M059J (cell line): ENCODE measurements at places on chromosomes 2 and 18.

DNA sequence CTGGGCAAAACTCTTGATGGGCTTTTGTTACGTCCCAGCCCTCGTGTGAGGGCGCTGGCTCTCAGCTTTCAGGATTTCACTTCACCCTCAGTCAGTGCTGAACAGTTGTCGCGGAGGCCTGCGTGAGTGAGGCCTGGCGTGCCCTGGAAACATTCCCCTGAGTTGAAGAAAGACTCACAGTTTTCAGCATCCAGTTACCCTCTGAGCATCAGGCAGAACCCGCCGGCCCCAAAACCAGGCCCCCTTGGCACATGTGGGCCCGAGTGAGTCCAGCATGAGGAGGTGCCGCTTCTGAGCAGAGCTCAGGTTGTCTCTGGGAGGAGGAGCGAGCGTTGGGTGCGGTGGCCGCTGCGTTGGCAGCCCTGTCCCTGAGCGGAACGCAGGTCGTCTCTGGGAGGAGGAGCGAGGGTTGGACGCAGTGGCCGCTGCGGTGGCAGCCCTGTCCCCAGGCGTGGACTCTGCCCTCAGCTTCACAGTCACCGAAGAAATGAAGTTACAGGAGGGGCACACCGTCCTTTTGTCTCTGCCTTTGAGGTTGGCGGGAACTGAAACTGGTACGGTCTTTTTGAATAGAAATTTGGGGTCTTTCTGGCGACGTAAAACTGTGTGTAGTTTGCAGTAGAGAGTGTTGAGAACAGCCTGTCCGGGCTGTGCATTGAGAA is at the start of gene NEU4:
TSS of gene NEU4 (plus strand) at position 473 of the 662 bp plus-strand sequence. CDS start 5,292 bp downstream, outside the sequence.
- DNase-seq, result no peak

DNA sequence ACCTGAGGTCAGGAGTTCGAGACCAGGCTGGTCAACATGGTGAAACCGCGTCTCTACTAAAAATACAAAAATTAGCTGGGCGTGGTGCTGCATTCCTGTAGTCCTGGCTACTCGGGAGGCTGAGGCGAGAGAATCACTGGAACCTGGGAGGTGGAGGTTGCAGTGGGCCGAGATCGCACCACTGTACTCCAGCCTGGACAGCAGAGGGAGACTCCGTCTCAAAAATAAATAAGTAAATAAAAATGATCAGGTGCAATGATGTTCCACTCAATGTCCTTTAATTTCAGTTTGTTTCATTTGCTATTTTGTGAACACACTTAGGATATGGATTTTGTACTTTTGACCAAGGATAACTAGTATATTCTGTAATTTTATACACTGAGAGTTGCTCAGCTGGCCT is 9.3 kb downstream of the HADHA start:
- DNase-seq, result no peak

DNA sequence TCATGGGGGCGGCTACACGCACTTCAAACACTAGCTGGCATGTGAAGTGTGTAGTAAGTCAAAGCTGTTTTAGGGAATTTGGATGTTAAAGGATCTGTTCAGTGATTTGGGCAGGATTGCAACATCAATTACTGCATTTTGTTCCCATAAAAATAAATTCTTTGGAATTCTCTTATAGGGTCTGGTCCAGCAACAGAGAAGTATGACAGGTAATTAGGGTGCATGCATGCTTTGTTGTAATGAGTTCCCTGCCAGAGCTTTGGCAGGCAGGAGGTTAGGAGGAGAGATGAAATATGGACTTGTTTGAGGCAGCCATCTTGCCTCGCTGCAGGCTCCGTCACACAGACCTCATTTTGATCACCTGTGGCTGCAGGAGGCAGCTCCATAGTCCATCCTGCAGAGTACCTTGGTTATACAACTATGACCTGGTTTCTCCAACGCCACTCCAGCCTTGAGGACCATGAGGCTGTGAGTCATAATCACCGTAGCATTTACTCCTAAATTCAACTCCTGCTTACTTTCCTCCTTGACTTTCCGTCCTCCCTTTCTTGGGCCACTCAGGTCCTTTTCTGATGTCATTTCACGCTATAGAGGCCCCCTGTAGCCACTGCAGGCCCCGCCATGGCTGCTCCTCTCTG is 26.5 kb upstream of the EML4 start:
- DNase-seq, result peak; percentile 51

DNA sequence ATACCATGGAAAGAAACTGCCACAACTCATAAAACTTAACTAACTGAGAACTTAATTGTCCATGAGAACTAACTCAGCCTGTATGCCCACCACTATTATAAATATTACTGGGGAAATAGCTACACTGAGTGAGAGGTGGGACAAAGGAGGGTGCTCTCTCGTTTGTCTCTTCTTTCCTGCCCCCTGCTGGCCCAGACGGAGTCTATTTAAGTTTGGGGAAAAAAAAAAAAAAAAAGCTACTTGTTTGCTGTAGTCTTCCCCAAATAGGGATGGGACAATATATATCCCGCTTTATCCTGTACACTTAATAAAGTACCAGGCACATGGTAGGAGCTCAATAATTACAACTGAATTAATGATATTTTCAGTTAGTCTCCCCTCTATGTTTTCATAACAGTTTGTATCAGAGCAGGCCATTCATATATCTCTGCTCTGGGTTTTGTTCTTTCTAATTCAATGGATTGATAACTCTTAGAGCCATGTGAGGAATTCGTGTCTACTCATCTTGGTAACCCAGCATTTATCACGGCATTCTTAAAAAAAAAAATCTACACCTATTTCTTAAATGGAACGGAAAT is 647.6 kb upstream of the PKDCC start:
- no peak for DNase-seq

DNA sequence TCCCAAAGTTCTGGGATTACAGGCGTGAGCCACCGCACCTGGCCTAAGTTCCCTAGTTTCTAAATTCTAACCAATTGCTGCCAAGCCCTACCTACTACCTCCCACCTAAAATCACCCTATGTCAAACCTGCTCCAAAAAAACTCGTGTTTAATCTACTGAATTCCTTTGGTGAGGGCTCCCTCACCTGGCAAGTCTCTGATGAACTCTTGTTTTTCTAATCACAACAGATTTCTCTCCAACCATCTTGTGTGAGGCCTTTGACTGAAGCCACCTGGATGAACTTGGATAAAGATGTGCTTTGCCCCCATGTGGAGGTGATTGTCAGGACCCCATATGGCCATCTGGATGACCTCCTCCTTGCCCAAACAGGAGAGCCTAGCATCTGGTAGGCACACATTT is 17.4 kb upstream of the SLC35G4 start:
- peak; percentile 12 for DNase-seq

DNA sequence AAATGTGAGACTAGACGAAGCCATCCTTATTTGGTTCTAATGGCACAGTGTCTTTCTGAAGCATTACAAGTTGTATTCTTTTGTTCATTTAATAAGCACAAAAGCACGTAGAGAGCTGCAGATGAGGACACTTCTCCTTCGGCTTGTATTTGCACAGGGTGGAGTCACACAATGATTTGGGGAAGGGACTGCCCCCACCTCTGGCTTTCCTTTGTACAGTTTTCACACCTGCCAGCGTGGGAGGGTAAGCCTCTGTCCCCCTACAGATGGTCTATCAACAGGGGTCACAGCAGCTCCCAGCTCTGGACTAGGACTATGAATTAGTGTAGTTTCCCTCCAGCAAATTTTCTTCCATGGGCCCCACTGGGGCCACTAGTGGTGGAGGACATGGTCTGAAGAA is 108.2 kb upstream of the KLHL14 start:
- no peak for DNase-seq
